Stimulated activated CD4-positive, alpha-beta T cell treated with anti-CD3 and anti-CD28 coated beads, Interleukin-1b, Interleukin-23, amount 100 ng/mL, for 4 hours (primary cell): ENCODE measurements at places on chromosomes 5 and 9.

DNA sequence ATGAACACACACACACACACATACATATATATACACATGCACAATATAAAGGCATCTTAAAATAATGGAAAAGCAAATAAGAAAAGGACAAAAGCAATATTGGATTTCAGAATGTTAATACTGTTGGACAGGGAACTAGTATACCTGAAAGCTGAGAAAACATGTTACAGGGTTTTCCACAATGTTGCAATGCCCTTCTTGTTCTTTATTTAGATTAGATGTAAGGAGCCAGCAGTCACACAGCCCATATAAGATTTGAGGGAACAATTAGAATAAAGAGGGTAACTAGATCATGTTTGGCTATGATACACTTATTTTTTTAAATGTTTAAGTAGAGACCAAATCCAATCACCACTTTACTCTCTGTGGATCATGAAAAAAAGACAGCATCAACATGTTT lies 61.7 kb downstream of the SH3TC2 start:
- DNase-seq: no peak

DNA sequence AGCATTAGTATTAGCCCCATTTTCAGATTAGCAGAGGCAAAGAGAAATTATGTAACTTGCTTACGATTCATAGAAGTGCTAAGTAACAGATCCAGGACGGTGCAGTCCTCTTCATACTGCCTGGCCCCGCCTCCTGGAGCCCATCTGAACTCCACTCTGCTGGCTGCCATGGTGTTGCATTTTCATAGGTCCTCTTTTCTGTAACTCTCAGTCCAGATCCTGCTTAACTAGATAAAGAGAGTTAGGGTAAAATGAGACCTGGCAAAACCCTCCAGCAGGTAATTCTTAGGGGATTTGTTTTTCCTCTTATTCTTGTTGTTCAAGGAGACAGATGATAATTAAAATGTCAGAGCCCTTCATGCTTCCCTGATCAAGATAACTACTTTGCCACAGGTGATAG lies 135.1 kb upstream of the EFNA5 start:
- DNase-seq: no peak

DNA sequence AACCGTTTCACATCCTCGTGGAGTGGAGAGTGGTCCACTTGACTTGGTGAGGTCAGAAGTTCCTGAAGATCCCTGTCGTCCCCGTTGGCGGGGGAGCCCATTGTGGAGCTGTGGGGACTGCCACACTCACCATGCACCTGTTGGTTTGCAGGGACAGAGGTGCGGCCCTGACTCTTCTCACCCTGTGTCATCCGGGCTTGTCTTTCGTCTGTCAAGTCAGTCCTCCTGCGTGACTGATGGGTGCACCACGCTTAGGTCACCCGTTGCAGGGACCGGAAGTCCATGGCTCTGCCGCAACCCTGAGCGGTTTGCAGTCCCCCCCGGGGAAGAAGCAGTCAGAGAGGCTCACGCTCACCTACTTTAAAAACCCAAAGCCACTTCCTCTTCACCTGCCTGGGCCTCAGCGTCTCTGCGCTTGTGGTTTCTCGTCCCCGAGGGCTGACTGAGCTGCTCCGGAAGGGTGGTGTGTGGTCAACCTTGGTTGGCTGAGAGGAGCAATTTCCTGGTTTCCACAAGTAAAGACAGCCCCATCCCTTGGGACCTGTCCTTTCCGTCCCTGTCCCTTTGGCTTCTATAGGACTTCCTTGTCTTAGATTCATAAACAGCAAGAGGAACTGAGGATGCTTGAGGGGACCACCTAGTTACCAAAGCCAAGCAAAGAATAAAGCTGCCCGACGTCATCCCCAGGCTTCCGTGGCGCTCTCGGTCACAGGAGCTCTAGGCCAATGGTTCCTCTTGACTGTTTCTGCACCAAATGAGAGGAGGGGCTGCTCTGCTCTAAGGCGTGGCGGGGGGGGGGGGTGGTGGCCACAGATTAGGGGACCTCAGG lies 53.2 kb downstream of the USP20 start:
- DNase-seq: peak; percentile 71

- no peak for DNase-seq
Observed at GRCh38 chr5:138354387-138354786, 1.9 kb downstream of the KDM3B start.

DNA sequence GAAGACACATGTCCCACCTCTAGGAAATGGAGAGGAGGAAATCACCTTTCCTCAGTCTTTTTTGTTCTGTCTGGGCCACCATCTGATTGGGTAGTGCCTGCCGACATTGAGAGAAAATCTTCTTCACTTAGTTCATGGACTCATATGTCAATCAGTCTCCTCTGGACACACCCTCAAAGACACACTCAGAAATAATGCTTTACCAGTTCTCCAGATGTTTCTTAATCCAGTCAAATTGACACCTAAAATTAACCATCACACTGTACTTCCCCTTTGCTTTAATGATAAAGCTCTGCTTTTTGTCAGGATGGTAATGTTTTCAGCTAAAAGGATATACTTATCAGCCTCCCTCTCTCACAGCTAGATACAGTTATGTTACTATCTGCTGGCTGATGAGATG lies 267.3 kb downstream of the CD180 start:
- DNase-seq: no peak

GRCh38 chr5:33423018-33423630 lies 17.6 kb upstream of the TARS1 start:
- no peak for DNase-seq

GRCh38 chr9:99107421-99107820 lies 2.5 kb downstream of the TGFBR1 start:
- DNase-seq: no peak
